Naive thymus-derived CD8-positive, alpha-beta T cell (primary cell): ENCODE measurements at places on chromosomes 5 and 9.

DNA sequence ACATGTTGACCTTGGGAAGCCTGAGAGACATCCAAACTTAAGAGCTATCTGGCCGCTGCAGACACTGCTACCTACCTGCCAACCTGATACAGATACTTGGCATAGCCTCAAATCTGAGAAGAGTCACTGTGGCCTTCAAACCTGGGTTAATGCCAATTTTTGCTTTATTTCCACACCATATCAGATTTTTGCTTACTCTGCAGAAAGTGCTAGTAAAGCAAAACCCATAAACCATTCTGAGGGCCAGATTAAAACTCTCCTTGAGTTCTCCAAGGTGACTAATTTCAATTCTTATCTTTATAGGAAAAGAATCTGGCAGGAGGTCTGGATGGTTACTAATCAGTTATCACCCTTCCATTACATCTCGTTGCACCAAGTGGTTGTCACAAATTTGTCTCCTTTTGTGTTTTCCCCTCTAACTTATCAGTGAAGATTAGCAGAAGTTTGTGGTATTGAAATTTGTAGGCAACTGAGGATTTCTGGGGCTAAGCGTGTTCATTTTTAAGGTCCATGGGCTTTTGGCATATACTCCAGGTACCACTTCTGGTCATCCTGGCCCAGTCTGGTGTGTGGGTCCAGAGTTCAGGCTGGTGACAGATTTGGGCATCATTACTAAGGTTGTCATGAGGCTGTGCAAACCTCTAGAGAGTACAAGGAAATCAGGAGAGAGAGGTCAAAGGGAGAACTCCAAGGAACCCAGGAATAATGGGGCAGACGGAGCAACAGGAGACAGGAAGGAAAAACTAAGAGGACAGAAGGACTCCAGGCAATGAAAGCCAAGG is 177.9 kb downstream of the TSSK1B start:
- no peak for DNase-seq
- no peaks in the 10 kb centered on the region for H3K36me3 ChIP-seq
- H3K4me1 ChIP-seq = peaks cover 13% of the 10 kb centered on the region
- H3K27me3 ChIP-seq = peaks cover 5% of the 10 kb centered on the region

DNA sequence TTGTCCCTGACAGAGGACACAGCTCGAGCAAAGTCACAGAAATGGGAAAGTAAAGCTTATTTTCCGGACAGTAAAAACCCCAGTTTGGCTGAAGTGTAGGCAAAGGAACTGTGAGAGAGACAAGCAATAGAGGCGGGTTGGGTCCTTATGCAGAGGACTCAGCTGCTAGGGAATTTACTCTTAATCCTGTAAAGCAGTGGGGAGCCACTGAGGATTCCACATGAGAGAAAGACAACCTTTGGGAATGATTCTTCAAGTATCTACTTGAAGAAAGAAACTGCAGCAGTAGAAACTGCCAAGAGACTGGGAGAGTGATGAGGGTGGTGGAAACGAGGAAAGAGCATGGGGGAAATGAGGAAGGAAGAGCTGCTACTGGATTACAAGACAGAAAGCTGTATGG is 20.2 kb downstream of the ASTN2 start:
- H3K4me3 ChIP-seq = no peak overlapping the region
- H3K27ac ChIP-seq = no peak overlapping the region
- no peak for DNase-seq
- no peaks in the 10 kb centered on the region for H3K27me3 ChIP-seq

DNA sequence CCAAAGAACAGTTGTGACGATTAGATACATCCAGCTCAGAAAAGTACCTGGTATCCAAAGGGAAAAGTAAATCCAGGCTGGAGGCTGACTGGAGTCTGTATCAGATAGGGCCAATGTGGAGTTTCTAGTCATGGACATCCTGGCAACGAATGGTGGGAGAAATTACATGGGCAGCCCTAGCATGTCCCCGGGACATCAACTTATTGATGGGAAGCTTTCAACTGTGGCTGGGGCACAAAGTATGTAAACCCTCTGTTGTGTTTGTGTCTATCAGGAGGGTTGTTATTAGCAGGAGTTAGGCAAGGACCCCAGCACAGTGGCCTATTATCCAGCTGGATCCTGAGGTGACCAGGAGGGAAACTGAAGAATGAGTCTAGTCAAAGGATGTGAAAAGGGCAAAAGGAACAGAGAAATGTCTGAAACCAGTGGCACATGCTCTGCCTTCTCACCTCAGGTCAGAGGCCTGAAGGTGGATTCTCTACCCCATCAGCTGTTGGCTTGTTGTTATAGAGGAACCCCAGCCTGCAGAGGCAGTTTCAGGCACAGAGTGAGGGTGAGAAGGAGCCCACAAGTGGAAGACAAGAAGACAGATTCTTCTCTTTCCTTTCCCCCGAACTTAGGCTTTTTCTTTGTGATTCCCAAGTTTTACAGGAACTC is 19.9 kb downstream of the IFNW1 start:
- peaks cover 20% of the 10 kb centered on the region for H3K27me3 ChIP-seq
- no peak overlapping the region for H3K4me3 ChIP-seq
- no peaks in the 10 kb centered on the region for H3K4me1 ChIP-seq
- H3K27ac ChIP-seq = no peak overlapping the region

DNA sequence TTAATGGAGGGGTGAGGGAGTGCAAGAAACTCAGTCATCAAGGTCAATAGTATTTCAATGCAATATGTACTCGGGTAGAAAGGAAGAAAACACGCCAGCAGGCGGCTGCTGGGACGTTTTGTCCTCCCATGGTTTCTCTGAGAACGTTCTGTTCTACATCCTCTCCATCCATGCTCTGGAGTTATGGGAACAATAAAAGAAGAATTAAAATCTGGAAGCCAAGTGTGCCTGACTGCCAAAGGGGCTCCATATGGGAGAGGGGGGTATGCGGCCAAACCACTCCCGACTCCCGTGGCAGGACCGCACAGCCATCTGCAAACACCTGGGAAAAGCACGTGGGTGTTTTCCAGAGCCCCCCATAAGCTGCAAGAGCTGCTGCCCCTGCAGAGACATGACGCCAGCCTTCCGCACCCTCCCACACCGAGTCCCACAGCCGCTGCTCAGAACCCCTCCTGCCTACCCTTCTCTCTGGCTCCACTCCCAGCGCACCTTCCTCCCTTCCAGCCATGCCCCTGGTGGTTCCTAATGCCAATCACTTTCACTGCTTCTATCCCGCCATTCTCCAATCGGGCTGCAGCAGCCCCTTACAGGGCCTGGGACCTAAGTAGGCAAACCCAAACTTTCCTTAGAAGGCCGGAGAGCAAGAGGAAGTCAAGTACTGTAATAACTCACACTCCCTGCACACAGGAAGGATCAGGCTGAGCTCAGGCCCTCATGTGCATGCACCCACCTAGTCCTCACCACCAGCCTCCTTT is 241.6 kb downstream of the SYK start:
- no peak overlapping the region for H3K27ac ChIP-seq
- peaks cover 18% of the 10 kb centered on the region for H3K4me1 ChIP-seq
- no peak overlapping the region for H3K4me3 ChIP-seq
- DNase-seq = no peak

DNA sequence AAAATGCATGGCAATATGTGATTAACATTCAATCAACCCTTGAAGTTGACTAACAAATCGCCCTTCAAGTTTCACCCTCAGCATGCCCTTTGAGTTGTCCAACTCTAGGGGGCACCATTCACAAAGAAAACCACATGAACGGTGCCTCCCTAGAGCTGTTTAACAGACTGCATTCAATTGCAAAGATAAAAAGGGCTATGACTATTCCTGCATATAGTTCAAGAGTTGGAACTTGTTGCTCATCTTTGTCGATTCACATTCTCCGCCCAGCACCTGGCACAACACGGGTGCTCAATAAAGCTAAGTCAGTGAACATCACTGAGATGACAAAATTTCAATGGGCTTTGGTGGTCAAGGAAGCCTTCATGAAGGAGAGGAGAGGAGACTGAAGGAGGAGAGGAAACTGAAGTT is 69.6 kb upstream of the SLC30A5 start:
- no peak overlapping the region for H3K27ac ChIP-seq
- no peak overlapping the region for H3K4me3 ChIP-seq
- H3K36me3 ChIP-seq = no peaks in the 10 kb centered on the region
- peaks cover 7% of the 10 kb centered on the region for H3K27me3 ChIP-seq
- H3K4me1 ChIP-seq = no peaks in the 10 kb centered on the region
- DNase-seq = no peak

- no peaks in the 10 kb centered on the region for H3K36me3 ChIP-seq
- peaks cover 11% of the 10 kb centered on the region for H3K27me3 ChIP-seq
- DNase-seq = no peak
- H3K4me1 ChIP-seq = no peaks in the 10 kb centered on the region
- no peak overlapping the region for H3K4me3 ChIP-seq
Measured at GRCh38 chr5:155619688-155620087, 606.1 kb downstream of the KIF4B start.

DNA sequence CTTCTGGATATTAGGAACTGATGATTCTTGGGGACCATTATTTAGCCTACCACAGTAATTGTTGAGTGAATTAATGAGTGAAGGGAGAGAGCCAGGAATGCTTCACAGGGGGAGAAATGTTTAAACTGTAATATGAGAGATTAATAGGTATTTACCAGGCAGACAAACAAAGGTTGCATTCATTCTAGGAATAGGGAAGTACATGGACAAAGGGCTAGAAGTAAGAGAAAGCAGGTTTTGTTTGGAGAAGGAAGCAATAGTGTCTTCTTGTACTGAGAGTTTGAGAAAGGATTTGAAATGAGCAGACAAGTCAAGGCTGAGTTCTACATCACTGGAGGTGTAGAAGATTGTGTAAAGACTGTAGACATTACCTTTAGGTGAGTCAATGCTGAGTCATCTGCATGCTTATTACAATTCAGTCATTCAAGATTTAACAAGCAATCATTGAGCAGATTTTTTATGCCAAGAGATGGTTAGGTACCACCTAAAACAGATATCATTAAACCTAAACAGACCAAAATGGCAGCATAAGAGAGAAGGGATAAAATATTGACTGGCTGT is 8.0 kb downstream of the TAF1L start:
- no peaks in the 10 kb centered on the region for H3K4me1 ChIP-seq
- no peaks in the 10 kb centered on the region for H3K36me3 ChIP-seq
- no peak overlapping the region for H3K4me3 ChIP-seq
- no peak for DNase-seq
- no peak overlapping the region for H3K27ac ChIP-seq
